ENCODE measurements at places on chromosomes 6 and 20.

DNA sequence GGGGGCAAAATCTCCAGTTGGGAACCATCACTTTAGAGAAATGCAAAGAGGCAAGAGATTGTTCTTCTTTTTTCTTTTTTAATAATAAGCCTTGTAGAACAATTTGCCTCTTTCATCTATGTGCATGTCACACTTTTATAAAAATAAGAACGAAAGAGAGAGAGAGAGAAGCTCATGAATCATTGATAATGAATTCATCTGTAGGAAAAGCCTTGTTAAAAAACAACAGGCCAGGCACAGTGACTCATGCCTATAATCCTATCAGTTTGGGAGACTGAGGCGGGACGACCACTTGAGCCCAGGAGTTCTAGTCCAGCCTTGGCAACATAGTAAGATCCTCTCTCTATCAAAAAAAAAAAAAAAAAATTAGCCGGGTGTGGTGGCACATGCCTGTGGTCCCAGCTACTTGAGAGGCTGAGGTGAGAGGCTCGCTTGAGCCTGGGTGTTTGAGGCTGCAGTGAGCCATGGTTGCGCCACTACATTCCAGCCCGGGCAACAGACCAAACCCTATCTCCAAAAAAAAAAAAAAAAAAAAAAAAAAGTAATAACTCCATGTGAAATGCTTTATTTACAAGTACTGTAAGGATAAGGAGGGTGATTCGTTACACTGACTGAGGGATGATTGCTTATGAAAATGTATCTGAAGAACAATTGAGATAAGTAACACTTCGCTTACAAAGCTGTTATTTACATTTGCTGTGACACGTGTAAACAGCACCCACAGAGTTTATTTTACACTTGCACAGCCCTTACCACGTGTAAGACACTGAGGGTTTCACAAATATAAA is 6.0 kb downstream of the CCN5 start:
- peak; percentile 90 for DNase-seq

GRCh38 chr20:35012227-35013069 is 56.8 kb downstream of the MYH7B start:
- no peak for DNase-seq

GRCh38 chr6:95923518-95923917 is 92.3 kb upstream of the FUT9 start:
- DNase-seq = no peak

DNA sequence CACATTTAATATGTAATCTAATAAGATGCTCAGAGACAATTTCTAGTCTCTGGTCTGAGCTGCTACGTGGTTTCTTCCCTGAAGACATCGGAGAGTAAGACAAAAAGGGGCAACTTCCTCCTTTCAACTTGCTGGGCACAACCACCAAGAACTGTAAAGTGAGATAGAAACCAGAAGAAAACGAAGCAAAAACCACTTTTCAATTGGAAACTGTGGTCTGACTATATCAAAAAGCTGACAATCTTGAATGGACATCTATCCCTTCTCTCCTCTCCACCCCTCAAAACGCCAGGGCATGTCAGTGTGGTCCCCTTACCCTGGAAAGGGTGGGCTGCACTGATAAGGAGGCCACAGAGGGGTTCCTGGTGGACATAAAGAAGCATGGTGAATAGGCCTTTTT is 269.1 kb downstream of the CD83 start:
- DNase-seq = no peak

- DNase-seq = no peak
Measured at GRCh38 chr6:20866935-20867703, 332.9 kb downstream of the CDKAL1 start.
